Spleen (tissue), 13 donors: ENCODE measurements at places on chromosomes 3 and 15. TPM values are rescaled to one million over a fixed set of nuclear protein-coding genes. Genes with fewer than 3 reads are reported as not detected.

HRG gene
- not detected for total RNA-seq

CYP1A2 gene
- not detected for total RNA-seq

GRCh38 chr3:155064920-155065319 lies 15.2 kb upstream of the MME start:
- no peaks in the 10 kb centered on the region for H3K36me3 ChIP-seq
- no peaks in the 10 kb centered on the region for H3K4me1 ChIP-seq
- DNase-seq, result no peak
- no peak overlapping the region for H3K27ac ChIP-seq
- no peaks in the 10 kb centered on the region for H3K27me3 ChIP-seq

- H3K4me3 ChIP-seq, result no peak overlapping the region
- H3K36me3 ChIP-seq, result no peaks in the 10 kb centered on the region
- no peak overlapping the region for H3K27ac ChIP-seq
- H3K27me3 ChIP-seq, result no peaks in the 10 kb centered on the region
Observed at GRCh38 chr3:101964861-101965260, 115.5 kb downstream of the NFKBIZ start.

GRCh38 chr3:14389716-14390115 lies 12.7 kb upstream of the SLC6A6 start:
- H3K4me3 ChIP-seq, result no peak overlapping the region
- DNase-seq, result no peak
- no peaks in the 10 kb centered on the region for H3K36me3 ChIP-seq
- H3K27me3 ChIP-seq, result no peaks in the 10 kb centered on the region
- H3K4me1 ChIP-seq, result no peaks in the 10 kb centered on the region
- no peak overlapping the region for H3K27ac ChIP-seq
